ENCODE measurements at places on chromosomes 7 and 10.

- DNase-seq: no peak
Observed at GRCh38 chr7:44959433-44959951, 19.3 kb downstream of the MYO1G start.

DNA sequence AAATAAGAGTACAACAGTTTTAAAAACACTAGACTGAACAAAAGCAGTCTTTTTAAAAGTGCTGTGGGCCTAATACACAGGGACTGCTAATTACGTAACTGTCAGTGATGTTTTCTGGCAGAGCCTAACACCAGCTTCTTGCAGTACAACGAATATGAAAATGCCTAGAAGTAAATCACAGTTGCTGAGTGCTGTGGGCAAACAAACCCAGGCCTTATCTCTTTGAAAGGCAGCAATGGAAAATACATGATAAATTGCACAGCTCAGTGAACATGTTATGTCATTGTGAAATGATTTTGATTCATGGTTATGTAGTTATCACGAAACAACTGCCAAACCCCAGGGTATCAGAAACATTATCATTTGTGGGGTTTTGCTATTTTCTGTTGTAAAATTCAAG, 428.4 kb downstream of the GFRA1 start:
- no peak for DNase-seq

DNA sequence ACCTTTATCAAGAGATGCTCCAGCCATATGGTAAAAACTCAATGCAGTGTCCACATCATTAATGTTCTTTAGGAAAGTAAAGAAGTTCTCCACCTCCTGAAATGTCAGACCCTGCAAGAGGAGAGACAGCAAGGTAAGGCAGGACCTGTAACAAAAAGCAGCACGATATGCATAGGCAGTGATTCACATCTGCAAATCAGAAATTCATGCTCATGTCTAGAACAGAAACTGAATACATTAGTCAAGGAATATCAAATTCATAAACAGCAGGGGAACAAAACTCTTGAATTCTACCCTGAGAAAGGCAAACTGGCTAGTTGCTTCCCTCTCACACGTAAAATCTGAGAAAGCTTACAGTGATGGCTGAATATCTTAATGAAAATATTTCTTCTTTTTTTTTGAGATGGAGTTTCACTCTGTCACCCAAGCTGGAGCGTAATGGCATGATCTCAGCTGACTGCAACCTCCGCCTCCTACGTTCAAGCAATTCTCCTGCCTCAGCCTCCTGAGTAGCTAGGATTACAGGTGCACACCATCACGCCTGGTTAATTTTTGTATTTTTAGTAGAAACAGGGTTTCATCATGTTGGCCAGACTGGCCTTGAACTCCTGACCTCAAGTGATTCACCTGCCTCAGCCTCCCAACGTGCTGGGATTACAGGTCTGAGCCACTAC, 53.3 kb upstream of the DNAJB12 start:
- DNase-seq: no peak

- DNase-seq: no peak
Observed at GRCh38 chr7:102417105-102417504, 16.3 kb upstream of the ORAI2 start.

DNA sequence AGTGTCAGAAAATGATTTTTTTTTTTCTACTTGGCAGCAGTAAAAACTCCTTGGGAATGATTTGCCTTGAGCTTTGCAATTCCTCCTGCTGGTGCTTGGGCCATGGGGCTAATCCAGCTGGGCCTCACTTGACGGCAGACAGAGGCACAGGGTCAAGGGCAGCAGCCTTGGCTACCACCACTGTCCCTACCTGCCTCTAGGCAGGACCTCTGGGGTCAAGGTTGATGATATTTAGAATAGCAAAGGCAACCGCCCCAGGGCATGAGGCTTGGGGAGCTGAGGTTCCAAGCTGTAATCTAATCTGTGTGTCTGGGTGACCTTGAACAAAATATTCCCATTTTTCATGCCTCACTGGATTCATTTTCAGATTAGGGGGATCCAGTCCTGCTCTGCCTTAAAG, 327.4 kb downstream of the PLXNA4 start:
- no peak for DNase-seq

GRCh38 chr10:86649471-86650150, 4.7 kb upstream of the OPN4 start:
- no peak for DNase-seq

DNA sequence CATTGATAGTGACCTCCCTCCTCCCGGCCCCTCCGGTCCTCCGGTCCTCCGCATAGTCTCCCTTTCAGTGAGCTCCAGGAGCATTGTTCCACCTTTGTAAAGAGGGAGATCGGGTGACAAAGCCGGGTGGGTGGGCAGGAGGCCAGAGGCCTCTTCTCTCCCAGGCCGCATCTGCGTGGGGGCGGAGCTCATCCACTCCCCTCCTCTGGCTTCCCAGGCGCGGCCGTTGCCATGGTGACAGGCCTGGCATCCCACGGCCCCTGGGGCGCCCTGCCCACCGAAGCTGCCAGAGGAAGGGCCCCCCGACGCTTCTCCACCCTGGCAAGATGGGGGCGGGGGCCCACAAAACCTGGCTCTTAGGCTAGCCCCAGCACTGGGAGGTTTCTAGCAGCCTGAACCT, 4.4 kb upstream of the FZD9 start:
- peak; percentile 83 for DNase-seq

DNA sequence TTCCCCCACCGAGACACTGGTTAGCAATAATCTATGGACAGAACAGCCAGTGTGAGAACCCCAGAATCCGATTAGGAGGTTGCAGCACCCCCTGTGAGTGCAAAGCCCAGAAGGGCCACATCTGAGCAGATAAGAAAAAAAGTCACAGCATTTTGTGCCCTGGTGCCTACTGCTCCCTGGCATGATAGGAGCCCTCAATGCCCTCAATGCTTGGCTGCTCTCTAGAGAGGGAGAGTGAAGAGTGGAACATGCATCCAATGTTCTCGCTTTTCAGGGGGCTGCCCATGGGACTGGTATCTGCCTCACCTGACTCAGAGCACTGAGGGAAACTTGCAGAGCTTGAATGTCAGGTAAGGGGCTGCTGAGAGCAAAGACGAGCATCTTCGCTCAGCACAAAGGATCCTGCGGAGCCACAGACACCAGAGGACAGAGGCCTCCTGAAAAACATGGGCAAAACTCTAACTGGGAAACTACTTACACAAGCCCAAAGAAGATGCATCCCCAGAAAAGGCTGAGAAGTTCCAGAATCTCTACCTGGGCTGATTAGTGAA, 98.0 kb upstream of the FAM20C start:
- no peak for DNase-seq

DNA sequence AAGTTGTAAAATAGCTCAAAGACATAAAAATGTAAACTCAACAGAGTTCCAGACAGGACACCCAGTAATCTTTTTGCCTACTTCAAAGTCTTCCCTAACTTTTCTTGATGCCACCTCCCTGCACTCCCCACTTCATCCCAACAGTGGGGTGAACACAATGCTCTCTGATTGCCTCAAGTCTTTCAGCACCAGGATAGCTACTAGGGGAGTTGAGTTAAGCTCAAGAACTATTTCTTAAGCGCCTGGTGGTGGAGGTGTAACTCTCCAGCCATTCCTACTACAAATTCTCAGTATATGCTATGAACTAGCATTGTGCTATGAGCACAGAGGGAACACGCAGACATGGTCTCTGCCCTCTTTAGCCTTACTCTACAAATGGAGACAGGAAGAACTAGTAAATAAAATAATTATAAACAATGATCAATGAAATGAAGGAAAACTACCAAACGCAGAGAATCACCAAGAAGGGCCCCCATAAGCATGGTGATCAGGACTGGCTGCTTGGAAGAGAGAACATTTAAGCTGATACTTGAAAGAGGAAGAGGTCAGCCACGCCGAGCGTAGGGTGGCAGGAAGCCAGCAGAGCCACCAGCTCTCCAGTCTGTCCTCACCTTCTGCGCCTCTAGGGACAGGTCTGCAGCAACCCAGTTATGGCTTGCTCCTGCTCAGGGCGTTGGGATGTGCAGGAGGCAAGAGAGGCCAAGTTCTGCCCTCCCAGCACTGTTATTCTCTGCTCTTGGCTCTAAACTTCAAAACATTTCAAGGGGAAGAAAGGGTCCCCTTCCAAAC, 16.7 kb upstream of the FRA10AC1 start:
- no peak for DNase-seq

- DNase-seq: no peak
Observed at GRCh38 chr10:72509206-72509799, 116.6 kb downstream of the MICU1 start.

Data from NCI-H1105 (cell line).